T-cell (primary cell): ENCODE measurements at places on chromosomes 2 and 18. TPM values are rescaled to one million over a fixed set of nuclear protein-coding genes. Genes with fewer than 3 reads are reported as not detected.

Gene RASGRP3
- 3.8 TPM for total RNA-seq

Gene PDE11A
- total RNA-seq = not detected

Gene LRRC30
- not detected for total RNA-seq

Gene SERPINB4
- total RNA-seq = not detected

Gene NRP2
- 0.93 TPM for total RNA-seq

Gene CBLN2
- not detected for total RNA-seq

Gene REG1B
- 5.4 TPM for total RNA-seq

Gene YES1
- 8.2 TPM for total RNA-seq

DNA sequence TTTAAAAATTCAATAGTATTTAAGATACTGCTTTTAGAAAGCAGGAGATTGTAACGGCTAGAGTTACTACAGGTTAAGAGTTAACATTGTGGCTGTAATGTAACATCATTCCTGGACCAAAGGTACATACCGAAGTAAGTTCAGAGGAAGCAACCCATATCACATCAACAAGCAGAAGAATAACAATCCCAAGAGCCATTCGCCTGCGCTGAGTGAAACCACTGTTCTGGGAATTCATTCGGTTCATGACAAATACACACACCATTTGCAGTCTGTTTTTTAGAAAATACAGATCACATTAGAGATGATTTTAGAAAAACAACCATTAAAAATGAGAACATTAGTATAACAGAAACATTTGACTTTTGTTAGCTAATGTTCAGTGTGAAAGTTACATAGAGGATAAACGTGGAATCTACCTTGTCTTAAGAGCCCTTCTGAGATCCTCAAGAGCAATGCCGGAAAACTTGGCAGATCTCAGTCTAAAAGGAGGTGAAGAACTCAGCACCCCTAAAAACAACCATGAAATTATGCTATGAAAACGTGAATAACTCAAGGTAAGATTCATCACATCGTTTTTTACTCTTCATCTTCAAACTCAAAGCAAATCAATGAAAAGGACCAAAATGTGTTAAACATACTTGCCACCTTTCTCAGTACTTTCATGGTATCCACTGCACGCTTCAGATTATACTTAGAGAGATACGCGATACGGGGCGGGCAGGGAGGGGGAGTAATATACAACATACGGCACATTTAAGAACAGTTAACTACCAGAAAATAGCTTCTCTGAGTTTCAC, 1.2 kb downstream of the SLC35F5 start:
- no peak for DNase-seq

DNA sequence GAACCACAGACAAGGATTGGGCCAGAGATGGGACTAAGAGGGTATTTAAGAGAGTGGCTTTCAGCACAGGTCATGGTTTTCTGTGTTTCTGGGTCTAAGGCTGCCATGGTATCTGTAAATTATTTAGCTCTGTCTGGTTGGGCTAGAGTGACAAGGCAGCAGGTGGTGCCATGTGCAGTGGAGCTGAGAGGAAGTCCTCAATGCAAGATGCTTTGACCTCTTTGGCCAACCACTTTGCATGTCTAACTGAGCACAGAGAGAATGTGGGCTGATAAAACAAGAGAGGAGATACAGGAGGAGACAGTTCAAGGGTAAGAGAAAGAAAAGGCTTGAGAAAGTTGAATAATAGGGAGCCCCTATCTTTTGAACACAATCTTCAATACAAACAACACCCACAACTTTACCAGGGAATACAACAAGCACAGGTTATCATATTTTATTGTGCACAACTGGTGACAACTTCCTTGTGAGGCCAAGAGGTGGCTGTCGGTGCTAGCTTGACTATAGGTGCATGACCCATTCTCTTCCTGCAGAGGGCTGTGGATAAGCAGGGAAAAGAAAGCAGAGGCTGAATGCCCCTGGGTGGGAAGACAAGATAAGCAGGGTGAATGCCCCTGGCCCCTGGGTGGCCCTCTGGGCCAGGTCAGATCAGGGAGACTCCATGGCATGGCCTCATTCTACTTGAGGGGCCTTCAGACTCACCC, 12.3 kb downstream of the FLACC1 start:
- no peak for DNase-seq

DNA sequence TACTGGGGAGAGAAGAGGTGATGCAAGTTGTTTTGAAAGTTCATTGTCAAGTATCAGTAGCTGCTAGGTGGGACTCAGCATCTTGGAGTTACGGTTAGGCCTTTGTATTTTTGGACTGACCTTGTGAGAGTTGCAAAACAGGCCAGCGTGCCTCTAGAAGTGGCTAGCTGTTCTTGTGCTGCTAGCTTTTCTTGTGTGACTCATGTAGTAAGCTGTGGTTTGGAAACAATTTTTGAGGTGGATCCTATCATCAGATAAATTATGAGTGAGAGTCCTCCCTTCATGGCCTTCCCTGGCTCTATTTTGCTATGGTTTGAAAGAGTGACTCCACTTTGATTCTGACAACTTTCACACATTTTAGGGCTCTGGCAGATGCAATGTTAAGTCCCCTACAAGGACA, 409.2 kb upstream of the HS6ST1 start:
- no peak for DNase-seq

- DNase-seq = no peak
Measured at GRCh38 chr2:113088213-113088992, 20.6 kb downstream of the IL1F10 start.

- DNase-seq = no peak
Measured at GRCh38 chr2:209471037-209471436, 47.2 kb downstream of the MAP2 start.

DNA sequence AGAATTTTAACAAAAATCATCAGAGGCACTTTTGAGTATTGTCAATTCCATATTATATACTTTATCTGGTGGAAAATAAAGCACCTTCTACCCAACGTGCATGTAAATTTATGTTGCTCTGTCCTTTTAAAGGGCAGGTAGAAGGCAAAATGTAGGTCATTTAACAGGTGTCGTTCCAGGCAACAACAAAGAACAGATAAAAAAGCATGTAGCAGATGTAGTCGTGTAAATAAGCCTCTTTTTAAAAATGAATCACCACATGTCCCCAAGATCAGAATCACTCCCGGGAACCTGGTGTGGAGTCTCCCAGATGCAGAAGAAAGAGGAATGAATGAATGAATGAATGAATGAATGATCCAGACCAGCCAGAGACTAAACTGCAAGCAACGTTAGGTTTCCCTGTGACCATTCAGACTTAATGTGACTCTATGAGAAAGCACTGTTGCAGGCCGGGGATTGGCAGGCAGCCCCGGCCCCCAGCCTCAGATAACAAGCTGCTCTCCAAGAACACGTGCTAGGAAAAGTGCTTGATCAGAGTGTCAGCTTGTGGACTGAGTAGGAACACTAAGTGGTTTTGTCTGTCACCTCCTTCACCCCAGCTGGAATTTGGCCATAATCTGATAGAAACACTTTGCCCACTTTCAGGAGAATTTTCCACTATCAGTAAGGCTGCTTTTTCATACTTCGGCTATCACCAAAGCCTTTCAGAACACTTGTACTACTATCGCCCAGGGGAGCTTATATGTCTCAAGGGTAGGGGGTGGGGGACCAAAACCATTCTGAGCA, 100.6 kb downstream of the CDK15 start:
- no peak for DNase-seq

DNA sequence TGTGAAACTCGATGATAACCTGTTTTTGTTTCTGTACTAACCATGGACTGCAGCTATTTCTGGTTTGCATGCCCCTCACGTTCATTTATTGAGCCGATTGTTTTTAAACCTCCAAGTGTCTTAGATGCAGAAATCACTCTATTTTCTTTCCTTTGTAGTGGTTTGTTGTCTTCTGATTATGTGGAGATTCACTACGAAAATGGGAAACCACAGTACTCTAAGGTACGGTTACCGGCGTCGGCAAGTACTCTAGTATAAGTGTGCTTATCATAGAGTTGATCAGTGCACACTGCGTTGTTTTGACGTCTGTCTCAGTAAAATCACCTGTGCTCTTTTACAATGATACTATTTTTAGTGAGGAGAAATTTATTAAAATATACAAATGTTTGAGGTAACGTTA, 87.4 kb downstream of the ADAM23 start:
- DNase-seq = peak; percentile 40

DNA sequence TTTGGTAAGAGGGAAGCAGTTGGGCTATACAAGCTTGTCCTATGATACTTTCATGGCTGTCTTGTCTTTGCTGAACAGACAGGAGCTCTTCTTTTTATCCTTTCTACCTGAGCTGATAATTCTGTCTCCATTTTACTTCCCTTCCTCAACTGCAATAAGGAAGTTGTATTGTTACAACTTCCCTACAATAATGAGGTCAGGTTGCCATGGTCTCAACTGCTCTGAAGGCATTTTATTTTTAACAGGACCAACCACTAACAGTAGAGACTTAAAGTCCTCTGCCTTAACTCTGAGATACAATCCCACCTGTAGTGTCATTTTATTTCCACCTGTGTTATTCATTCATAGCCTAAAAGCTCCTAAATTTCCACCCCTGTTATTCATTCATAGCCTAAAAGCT, 118.6 kb upstream of the PGAP1 start:
- no peak for DNase-seq

DNA sequence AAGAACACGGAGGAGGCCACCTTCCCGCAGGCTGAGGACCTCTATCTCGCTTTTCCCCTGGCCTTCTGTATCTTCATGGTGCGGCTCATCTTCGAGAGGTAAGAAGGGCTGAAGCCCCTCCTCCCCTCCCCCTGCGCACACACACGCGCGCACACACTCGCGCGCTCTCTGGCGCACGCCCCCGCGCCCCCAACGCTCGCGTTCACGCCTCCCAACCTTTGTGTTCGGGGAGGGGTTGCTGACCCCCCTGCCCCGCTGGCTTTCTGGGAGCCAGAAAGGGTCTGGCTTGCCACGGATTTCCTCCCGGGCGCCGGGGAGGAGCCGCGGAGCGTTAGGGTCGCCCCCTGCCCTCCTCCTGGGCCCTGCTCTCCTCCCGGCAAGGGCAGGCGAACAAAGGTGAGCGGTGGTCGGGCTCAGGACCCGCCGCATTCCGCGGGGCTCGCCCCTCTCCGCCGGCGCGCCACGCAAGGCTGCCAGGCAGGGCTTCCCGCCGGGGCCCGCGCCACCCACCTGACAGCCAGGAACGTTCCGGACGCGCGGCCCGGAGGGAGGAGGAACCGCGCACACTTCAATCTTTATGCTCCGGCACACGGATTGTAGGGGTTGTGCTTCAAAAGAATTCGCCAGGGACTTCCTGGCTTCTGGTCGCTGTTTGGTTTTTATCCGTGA, 583 bp downstream of the CERS6 start:
- DNase-seq = peak; percentile 16

- DNase-seq = no peak
Measured at GRCh38 chr2:238475034-238475433, 48.3 kb downstream of the ASB1 start.

GRCh38 chr2:213237251-213237650, 47.0 kb upstream of the SPAG16 start:
- DNase-seq = no peak

DNA sequence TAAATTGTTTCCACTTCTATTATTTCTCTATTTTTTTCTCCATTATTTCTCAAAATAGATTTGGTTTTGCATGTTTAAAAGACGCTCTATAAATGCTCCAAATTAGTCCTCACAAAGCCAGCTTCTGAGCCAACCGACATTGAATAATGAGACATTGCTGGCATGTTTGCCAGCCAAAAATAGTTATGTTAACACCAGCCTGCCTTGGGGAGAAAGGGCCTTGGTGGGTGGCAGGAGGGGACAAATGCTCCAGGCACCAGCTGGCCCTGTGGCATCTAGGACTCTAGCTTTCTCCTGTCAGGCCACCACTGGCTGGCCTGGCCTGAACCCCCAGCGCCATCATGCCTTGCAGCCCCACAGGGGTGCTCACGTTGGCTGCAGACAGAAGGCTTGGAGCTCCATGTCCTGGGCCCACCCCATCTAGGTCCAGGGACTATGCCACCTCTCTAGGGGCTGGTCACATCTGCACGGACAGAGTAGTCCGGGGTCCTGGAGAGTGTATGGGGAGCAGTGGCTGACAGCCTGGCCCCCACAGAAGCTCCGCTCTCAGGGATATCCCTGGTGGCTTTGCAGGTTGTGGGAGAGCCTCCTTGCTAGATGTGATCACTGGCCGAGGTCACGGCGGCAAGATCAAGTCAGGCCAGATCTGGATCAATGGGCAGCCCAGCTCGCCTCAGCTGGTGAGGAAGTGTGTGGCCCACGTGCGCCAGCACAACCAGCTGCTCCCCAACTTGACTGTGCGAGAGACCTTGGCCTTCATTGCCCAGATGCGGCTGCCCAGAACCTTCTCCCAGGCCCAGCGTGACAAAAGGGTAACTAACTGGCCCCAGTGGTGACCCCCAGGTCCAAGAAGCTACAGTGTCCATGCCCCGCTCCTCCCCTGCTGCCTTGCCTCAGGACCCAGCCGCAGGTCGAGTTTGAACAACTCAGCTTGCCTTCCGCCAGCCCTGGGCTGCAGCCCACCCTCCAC, 12.5 kb downstream of the ABCG8 start:
- no peak for DNase-seq

DNA sequence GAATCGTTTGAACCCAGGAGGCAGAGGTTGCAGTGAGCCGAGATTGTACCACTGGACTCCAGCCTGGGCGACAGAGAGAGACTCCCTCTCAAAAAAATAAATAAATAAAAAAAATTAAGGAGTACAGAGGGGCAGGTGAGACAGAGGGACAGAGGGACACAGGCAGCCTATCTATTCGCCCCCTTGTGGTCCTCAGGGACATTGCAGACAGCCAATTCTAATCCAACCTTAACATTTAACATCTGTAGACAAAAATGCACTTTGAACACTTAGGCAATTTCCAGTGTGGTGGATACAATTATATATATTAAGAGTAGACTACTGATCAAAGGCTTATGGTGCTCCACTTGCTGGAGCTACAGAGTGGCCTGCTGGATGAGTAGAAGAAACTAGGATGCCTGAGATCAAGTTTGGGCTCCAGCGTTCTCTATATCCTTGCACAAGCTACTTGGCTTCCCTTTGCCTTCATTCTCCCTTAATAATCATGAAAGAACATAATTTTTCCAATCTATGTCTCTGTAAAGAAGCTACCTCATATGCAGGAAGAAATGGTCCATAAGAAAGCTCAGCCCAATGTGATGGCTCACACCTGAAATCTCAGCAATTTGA, 8.2 kb upstream of the SMARCAL1 start:
- DNase-seq = peak; percentile 27

DNA sequence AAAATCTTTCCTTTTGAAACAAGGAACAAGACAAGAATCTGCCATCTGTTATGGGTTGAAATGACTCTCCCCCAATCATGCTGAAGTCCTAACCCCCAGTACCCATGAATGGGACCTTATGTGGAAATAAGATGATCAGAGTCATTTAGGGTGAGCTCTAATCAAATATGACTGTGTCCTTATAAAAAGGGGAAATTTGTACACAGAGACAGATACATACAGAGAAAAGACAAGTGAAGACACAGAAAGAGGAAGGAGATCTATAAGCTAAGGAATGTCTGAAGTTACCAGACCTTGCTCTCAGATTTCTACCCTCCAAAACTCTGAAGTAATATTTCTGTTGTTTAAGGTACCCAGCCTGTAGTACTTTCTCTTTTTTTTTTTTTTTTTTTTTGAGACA, 15.7 kb downstream of the TGFBRAP1 start:
- DNase-seq = no peak
